ENCODE measurements at places on chromosomes 3 and 15.

DNA sequence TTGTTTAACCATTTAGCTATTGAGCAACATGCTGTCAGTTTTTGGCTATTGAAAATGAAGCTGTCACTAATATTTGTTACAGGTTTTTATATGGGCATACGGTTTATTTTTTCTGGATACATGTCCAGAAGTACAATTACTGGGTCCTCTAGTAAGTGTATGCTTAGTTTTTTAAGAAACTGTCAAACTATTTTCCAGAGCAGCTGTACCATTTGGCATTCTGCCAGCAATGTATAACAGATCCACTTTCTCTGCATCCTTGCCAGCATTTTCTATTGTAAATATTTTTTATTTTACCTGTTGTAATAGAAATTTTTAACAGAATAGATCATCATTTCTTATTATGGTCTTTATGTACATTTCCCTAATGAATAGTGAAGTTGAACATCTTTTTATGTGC, 658.8 kb downstream of the EDEM1 start:
- no peak for DNase-seq

GRCh38 chr15:74778599-74778970, 3.3 kb upstream of the CSK start:
- no peak for DNase-seq

DNA sequence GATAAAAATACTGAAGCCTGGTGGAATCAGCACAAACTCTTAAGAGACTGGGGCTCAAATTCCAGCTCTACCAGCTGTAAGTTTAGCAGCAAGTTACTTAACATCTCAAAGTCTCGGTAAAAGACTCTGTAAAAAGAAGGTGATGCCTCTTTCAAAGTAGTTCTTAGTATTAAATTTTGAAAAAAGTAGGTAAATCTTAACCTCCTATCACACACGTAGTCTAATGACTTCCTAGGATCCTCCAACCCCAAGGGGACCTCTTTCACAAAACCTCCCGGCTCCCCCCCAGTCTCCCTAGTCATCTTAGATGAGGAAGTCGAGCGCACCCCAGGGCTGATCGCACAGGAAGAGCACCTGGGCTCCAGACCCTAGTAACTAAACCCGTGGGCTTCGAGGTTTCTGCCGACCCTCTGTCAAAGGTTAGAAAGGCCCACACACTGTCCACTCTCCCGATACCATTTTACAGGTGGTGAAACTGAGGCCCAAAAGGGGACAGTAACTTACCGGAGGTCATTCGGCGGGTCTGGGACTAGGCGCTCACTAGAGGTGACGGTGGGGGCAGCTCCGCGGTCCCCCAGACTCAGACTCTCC, 427 bp downstream of the MBD4 start:
- peak; percentile 44 for DNase-seq

- no peak for DNase-seq
These were observed 545.0 kb downstream of the SI start for GRCh38 chr3:164533275-164533674.

GRCh38 chr3:74167926-74168325, 446.5 kb downstream of the CNTN3 start:
- DNase-seq, result no peak

GRCh38 chr3:136920904-136921611, 36.7 kb upstream of the IL20RB start:
- no peak for DNase-seq

DNA sequence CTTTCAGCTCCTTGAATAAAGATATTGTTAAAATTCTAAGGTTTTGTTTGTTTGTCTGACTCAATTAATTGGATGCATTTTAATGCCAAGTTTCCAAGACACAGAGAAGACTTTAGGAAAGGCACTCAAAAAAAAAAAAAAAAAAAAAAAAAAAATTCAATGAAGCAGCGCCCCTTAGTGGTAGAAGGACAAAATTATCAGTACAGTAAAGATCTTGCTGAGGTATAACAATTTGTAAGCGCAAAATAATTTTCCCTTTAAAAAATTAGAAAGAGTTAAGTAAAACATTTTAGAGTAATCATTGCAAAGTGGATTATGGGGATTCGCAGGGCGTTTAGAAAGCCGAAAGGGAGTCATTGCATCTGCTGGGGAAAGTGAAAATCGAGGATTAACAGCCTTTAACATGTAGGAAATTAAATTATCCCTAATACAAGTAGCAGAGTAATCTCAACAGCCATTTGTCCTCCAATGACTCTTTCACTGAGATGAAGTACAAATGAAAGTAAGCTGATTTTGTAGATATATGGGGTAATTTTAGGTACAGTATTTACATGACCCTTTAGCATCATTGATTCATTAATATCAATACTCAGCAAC, 5.8 kb upstream of the DIS3L start:
- DNase-seq, result no peak

GRCh38 chr3:46490338-46491084, 7.3 kb upstream of the RTP3 start:
- no peak for DNase-seq

- no peak for DNase-seq
These were observed 163.4 kb downstream of the ATG7 start for GRCh38 chr3:11435440-11436165.

GRCh38 chr3:30752970-30753369, 141.5 kb downstream of the GADL1 start:
- DNase-seq, result no peak

DNA sequence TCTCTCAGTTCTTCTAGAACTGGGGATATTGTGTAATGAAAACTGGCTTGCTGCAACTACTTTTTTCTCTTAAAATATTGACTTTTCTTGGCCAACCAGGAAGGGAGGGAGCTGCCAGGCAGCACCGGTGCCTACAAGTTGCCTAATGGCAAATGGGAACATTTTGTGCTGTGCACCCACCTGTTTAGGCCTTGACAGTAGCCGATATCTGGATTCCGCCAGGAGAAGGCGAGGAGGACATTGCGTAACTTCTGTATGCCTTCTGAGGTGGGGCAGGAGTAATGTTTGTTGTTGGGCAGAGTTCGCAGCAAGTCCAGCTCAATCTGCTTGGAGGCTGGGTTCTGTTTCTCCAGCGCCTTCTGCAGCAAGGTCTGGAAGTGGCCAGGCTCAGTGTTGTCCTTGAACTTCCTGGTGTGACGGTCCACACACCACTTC, 64.9 kb downstream of the TBC1D2B start:
- DNase-seq, result no peak

DNA sequence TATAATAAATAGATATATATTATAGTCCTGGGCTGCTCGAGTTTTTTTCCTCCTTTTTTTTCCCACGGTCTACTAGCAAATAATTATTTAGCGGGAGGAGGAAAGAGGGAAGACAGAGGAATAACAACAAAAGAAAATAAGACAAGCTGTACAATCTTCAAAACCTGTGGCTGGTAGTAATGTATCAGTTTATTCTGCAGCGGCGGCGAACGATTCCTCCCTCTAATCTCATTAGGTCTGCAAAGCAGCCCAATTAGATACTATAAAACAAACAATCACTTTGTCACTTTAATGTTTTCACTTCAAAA, 390 bp upstream of the TLE3 start:
- DNase-seq, result no peak

DNA sequence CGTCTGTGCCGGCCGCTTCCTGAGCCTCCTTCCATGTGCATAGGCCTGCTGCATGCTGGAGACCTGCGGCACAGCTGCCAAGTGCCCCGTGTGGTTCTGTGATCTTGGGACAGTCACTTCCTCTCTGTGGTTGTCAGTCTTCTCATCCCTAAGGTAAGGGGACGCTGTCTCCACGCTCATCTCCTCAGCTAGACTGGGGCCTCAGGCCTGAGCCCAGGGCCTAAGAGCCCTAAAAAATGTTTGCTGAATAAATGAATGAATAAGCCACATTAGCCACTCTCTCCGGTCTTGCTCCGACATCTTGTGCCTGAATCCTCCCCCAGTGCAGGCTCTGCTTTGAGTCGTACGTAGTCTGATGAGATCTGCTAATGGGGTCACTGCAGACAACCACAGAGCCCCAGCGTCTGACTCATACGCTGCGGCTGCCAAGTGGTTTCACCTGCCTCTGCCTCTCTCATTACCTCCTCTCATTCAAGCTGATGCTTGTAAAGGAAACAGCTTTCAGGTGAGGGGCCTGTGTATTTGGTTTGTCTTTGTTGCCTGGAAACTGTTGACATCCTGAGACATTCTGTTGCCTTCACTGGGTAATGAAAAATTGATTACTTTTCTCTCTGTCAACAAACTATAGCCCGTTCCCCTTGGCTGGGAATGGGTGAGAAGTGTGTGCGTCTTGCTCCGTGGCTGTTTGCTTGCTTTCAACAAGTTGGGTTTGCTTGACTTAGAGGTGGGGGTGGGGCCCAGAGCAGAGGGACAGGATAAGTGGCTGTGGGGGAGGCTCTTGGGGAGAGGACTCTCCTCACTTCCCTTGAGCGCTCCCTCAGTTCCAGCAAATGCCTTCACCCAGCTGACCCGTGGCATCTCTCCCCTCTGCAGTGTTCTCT, 15.9 kb downstream of the RPLP1 start:
- DNase-seq, result peak; percentile 81

DNA sequence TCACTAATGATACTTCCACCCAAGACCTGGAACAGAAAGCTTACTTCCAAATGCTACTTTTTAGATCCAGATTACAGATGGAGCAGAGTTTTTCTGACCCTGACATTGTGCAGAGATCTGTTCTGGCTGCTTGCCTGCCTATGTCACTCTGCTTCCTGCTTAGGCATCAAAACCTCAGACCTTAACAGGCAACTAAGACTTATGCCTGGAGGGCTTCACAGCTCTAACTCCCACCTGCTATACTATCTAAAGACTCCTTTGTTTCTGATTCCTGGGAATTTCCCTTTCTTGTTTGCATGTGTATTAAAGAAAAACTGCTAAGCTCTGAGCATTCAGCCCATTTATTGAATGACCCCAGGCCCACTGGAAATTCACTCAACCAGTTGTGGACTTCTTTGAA, 157.4 kb upstream of the NPHP3 start:
- no peak for DNase-seq

GRCh38 chr3:54853573-54854404, 74.1 kb downstream of the LRTM1 start:
- peak; percentile 23 for DNase-seq

GRCh38 chr15:100853676-100854440, 25.8 kb upstream of the ALDH1A3 start:
- DNase-seq, result no peak

All from activated naive CD4-positive, alpha-beta T cell treated with anti-CD3 and anti-CD28 coated beads, Interleukin-2, amount 50 U/mL, for 16 hours (primary cell).